ENCODE measurements at places on chromosomes 1 and 21.

DNA sequence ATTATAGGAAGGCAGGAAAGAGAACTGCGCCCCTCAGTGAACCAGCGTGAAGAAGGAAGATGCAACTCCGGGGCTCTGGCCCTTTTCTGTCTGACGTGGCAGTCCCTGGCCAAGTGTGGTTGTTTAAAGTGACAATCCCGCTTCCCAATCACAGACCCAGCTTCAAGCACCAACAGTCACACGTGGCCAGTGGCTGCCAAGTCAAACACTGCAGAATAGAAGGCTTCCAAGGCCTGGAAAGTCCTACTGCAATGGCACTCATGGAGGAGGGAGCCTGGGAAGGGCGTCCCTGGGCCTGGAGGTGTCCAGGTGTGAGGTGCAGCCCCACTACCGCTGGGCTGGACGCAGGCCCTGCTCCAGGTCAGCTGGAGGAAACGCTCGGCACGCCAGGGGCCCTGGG is 143.8 kb downstream of the CASZ1 start:
- DNase-seq, result no peak

DNA sequence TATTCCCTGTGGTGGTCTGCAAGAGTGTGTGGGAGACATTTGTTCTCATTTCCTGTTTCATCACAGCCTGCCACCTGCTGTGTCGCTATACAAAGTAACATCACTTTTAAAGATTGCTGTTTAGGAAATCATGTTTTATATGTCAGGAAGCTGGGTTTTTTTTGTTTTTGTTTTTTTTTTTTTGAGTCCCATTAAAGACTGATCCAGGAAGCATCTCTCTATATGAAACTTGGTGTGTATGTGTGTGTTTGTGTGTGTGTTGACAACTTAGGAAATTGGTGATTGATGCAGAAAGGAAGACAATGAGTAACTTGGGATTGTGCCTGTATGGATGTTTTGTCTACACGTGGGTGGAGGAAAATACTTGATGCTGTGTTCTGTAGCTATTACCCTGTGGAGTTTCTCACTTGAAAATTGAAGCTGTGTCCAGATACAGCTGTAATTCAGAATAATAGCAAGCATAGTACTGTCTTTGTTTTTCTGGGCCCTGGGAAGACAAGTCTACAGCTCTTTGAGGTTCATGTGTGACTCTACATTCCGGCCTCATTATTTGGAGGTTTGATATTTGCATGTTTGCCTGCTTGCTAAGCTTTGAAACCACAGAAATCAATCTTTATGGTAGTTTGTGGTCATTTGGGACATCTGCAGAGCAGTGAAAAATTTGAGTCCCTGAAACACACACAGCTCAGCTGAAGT is 47.9 kb downstream of the LAMC1 start:
- DNase-seq, result no peak

GRCh38 chr1:219412772-219413171 is 200.1 kb downstream of the ZC3H11B start:
- DNase-seq, result no peak

DNA sequence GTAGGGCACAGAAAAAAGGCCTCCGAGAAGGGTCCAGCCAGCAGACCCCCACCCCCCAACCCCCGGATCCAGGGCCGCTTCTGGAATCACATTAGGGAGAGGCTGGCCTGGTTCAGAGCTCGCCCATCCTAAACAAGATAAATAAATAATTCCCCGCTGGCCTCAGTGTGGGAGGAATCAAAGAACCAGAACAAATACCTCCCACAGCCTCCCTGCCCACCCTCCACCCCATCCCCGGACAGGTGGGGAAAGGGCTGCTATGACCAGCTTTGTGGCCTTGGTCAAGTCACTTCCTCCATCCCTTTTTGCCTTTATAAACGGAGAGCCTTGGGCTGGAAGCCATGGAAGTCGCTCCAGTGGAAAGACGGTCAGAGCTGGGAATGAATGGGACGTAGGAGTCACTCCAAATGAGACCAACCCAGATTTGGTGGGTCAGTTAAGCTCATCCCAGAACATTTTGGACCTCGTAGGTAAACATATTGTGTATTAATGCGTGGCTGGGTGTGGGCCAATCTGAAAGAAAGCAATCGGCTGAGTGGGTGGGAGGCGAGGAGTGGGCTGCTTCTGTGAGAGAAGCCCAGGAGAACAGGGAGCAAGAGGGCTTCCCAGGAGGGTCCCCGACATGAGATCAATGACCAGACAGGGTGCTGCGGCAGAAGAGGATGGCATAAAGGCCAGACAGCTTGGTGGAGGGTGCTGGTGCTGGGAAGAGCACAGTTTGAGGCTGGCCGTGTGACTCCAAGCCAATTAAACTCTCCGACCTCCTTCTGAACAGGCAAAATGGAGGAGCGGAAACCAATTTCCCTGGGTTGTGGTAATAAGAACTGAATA is 63.3 kb downstream of the MEF2D start:
- no peak for DNase-seq

DNA sequence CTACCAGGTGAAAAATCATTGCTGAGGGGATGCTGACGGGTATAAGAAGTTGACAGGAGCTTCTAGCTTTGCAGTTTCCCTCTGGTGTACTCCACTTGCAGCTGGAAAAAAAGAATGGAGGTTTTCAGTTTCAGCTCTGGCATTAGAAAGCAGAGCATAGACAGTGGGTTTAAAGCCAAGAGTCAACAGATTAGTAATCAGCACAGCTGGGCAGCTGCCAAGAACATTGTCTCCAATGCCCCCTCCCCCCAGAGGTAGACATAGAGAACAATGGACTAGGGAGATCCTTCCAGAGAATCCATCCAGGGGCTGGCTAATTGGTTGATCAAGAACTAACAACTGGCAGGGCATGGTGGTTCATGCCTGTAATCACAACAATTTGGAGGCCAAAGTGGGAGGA is 10.1 kb upstream of the ZBTB8B start:
- DNase-seq, result no peak

DNA sequence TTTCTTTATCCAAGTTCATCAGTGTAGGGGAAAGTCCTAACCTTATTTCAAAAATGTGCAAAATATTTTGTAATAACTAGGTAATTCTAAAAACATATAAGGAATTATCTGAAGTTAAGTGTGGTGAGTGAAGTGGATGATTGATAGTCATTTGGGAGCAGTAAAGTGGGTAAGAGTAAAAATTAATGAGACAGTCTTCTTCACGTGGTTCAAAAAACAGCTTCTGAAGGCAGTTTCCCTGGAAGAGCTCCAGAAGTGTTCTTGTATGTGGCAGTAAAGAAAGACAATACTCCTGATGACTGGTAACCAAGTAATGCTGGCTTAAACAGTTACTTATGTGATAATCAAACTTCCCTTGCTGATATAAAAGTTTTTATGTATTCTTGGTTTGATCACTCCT is 50.3 kb downstream of the LEPR start:
- no peak for DNase-seq

DNA sequence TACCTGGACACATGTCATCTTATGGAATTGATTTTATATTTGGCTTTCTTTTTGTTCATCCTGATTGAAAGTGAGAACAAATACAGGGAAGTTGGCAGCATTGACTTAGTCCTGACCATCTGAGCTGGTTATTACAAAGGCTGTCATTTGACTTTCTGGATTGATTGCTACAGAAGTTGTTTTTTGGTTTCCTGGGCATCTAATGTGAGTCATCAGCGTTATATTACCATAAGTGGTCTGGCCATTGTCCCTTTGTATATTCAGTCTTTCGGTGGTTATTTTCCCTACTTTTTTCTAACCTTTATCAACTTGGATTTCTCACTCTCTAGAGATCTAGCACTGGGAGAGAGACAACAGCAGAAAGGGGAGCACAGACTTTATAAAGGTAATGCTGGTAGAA is 1646.5 kb downstream of the MRPL39 start:
- no peak for DNase-seq

DNA sequence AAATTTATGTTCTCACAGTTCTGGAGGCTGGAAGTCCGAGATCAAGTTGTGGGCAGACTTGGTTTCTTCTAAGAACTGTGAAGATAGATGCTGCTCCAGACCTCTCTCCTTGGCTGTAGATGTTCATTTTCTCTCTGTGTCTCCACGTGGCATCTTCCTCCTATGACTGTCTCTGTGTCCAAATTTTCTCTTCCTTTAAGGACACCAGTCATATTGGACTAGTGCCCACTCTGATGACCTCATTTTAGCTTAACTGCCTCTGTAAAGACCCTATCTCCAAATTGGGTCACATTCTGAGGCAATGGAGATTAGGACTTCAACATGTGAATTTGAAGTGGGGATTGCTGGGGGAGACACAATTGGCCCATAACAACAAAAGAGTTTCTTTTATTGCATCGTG is 125.3 kb upstream of the ETS2 start:
- no peak for DNase-seq

- DNase-seq, result no peak
These were observed 69.8 kb upstream of the HSPA13 start for GRCh38 chr21:14452727-14453241.

DNA sequence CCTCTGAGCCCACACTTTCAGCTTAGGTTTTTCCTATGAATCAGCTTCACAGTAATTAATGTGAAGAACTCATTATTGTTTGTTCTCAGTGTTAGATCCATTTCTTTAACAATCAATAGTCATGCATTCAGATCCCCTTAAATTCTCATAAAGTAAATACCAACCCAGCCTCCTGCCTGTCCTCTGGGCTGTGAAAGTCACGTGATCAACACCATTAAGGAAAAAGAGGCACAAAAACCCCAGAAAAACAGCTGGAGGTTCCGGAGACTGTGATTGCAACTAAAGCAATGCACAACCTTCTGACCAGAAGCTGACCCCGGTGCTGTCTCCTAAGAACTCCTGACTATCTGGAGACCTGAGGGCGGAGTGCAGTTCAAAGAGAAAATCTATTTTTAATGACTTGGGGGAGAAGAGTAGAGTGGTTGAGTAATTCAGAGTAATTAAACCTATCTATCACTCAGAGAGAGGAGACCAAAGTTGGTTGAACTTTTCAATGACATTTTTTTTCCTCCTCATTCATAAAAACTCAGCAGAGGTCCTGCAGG is 132.5 kb downstream of the PLXNA2 start:
- no peak for DNase-seq

DNA sequence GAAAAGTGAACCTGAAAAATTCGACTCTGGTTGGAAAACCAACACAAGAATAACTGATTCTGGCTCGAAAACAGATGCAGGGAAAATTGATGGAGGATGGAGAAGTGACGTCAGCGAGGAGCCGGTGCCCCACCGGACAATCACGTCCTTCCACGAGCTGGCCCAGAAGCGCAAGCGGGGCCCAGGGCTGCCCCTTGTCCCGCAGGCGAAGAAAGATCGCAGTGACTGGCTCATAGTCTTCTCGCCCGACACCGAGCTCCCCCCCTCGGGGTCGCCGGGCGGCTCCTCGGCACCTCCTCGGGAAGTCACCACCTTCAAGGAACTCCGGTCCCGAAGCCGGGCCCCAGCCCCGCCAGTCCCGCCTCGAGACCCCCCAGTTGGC is 1.9 kb downstream of the RUSC1 start:
- DNase-seq, result no peak

- DNase-seq, result peak; percentile 54
These were observed 39.5 kb downstream of the PTPRC start for GRCh38 chr1:198678301-198678836.

- DNase-seq, result no peak
These were observed 16.7 kb downstream of the LPAR3 start for GRCh38 chr1:84876353-84876752.

GRCh38 chr1:204979891-204980649 is 62.9 kb upstream of the CNTN2 start:
- no peak for DNase-seq

GRCh38 chr1:93349231-93350135 is 3.8 kb downstream of the DR1 start:
- DNase-seq, result no peak

GRCh38 chr1:203268901-203269653 is 36.2 kb upstream of the BTG2 start:
- DNase-seq, result peak; percentile 50

DNA sequence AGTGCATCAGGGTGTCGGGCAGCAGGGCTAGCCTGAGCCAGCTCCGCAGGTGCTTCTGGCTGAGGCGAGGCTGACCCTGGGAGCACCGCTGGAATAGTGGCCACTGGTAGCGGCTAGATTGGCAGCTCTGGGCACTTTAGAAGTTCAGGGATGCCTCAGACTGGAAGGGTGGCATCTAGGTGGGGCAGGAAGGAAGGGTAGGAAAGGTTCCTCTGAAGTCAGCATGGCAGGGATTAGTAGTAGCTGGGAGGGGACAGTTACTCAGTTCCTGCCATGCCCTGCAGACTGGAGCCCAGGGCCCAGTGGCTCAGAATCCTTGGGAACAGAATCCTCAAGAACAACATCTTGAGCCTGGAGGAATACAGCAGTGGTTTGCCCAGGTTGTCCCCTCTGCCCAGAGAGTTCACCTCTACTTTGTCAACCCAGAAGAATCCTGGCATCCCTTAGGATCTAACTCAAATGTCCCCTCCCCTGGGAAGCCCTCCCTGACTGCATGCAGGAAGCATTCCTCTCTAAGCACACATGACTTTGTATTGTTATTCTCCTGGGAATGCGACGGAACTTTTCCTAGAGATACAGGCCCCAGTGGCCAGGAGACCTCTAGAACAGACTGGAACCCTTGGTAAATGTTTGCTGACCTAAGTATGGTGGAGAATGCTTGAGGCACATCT is 39.5 kb upstream of the BCAR3 start:
- DNase-seq, result no peak

GRCh38 chr1:7432900-7433380 is 338.2 kb upstream of the VAMP3 start:
- no peak for DNase-seq

- DNase-seq, result no peak
These were observed 9.8 kb downstream of the COL8A2 start for GRCh38 chr1:36115200-36115669.

DNA sequence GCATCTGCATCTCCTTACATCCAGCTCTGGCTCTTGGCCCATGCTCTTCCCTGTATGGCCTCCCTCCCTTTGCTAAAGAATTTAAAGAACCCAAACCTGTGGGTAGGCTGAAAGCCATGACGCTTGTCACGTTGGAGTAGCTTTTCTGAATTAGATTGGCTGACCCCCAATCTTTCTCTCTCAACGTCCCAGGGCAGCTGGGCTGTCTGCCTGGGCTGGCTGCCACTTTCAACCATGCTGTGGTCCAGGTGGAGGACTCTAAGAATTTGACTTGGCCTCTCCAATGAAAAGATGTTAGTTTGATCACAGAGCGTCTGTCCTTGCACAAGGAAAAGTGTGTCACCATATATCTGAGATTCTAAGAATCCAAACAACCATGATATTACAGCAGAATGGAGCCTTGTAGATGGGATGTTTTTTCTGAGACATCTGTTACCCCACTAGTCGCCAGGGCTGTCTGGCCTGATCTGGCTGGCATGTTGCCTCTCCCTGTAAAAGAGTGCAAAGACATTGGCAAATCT is 6.5 kb upstream of the IGSF3 start:
- no peak for DNase-seq

GRCh38 chr21:25687787-25688186 is 46.9 kb downstream of the ATP5PF start:
- no peak for DNase-seq

- no peak for DNase-seq
These were observed 54.7 kb upstream of the ABCG1 start for GRCh38 chr21:42164064-42164789.

DNA sequence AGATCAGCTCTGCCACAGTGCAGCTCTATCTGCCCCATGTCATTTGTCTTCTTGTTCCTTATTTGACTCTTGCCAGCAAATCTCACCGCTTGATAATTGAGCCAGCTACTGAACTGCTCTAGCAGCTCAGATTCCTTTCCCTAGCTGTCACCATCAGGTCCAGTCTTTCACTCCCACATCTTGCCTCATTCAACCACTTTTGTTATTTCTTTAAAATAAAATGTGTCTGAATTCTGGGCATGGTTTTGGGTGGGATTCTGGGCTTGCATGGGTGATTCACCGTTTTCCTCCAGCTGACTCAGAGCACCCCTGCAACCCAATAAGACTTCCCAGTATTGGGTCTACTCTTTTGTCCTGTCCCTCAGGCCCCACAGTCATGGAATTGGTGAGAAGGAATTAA is 215.7 kb downstream of the DSCAM start:
- DNase-seq, result no peak
